ENCODE measurements at places on chromosomes 2 and 18. TPM values are rescaled to one million over a fixed set of nuclear protein-coding genes. Genes with fewer than 3 reads are reported as not detected.

Gene ASTL
- 0.16 TPM for polyA plus RNA-seq

Gene SCN1A
- 0.22 TPM for polyA plus RNA-seq

Gene IGFBP2
- polyA plus RNA-seq = 171 TPM

Gene IL1F10
- polyA plus RNA-seq = not detected

GRCh38 chr2:159010963-159011362, 42.5 kb downstream of the TANC1 start:
- H3K36me3 ChIP-seq = peaks cover 20% of the 10 kb centered on the region
- H3K4me3 ChIP-seq = no peak overlapping the region

GRCh38 chr2:41832218-41832617, 215.6 kb upstream of the PKDCC start:
- no peak for DNase-seq
- peaks cover 12% of the 10 kb centered on the region for H3K27me3 ChIP-seq
- H3K4me3 ChIP-seq = no peak overlapping the region
- no peak overlapping the region for H3K27ac ChIP-seq
